Stimulated activated CD4-positive, alpha-beta T cell treated with anti-CD3 and anti-CD28 coated beads, Interleukin-2, amount 100 ng/mL, for 24 hours (primary cell): ENCODE measurements at places on chromosomes 16 and 17.

DNA sequence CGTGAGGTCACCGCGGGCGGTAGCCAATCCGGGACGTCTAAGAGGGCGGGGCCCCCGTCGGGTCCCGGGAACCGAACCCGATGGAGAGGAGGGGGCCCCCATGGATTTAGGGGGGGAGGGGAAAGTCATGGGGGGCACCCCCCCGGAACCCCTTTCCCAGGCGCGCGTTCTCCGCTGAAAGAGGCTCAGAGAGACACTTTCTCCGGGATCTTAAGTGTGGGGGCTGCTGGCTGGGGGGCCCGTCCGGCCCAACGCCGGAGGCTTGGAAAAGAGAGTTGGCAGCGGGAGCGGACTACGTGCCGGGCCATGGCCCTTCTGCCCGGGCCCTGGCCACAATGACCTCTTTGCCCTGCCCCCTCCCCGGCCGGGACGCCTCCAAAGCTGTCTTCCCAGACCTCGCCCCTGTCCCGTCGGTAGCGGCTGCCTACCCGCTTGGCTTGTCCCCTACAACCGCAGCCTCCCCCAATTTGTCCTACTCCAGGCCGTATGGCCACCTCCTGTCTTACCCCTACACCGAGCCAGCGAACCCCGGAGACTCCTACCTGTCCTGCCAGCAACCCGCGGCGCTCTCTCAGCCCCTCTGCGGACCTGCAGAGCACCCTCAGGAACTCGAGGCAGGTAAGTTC is at the start of gene DLX4:
Gene DLX4, plus strand, starts transcription at position 57 of the 626 bp plus-strand sequence. Its CDS starts 279 bp downstream, at position 336.
- peak; percentile 31 for DNase-seq

DNA sequence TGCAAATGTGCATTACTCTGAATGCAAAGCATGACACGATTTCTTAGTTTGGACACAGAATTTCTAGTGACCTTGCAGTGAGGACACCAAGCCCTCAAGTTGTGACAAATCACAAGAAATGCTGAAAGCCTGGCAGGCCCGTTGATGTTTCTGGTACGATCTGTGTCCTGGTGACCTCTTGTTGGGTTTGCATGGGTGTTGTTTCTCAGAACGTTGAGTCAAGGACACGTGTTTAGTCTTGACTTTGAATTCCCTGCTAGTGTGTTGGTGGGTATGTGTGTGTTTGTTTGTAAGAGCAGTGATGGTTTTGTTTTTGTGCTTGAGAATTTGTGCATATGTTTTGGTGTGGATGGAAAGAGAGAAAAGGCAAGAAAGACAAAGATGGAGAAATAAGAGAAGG is 37.8 kb upstream of the MAF start:
- no peak for DNase-seq

DNA sequence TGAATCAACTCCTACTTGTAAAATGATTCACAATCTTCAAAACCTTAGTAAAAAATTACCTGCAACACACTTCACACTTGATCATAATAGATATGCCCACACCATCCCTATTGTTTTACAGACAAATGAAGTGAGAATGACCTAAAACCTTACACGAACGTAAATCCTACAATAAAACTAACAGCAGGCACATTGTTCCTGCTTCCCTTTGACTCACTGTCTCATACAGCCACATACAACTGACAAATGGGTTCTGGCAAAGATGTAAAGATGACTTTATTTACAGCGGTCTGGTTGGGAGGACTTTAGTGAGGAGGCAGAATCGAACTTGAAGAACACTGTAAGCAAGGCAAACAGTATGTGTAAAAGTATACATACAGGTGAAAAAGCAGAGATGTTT is 188.7 kb downstream of the MYO1D start:
- no peak for DNase-seq

DNA sequence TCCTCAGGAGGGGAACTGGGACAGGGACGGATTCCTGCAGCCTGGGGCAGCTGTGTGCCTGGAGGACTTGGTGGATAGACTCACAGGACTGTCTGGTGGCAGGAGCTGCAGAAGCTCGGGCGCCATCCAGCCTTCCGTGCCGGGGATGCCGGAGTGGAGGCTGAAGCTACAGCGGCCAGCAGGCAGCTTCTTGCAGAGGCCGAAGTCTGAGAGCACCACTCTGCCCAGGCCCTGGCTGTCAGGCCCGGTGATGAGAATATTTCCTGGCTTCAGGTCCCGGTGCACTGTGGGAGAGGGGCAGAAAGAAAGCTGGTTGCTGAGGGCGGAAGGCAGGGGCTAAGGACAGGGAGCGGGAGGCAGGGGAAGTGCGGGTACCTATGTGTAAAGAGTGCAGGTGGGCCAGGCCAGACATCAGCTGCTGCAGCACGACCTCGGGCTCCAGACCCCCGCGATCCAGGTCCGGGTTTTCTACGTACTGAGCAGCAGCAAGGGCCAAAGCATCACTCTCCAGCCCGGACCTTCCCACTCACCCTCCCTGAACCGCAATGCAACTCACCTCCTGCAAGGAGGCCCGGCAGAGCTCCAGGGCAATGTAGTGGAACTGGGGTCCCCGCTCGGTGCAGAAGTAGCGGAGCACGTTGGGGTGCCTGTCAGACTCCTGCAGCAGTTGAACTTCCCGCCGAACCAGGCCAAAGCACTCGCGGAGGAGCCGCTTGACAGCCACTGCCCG is 16.1 kb downstream of the PLK1 start:
- no peak for DNase-seq

DNA sequence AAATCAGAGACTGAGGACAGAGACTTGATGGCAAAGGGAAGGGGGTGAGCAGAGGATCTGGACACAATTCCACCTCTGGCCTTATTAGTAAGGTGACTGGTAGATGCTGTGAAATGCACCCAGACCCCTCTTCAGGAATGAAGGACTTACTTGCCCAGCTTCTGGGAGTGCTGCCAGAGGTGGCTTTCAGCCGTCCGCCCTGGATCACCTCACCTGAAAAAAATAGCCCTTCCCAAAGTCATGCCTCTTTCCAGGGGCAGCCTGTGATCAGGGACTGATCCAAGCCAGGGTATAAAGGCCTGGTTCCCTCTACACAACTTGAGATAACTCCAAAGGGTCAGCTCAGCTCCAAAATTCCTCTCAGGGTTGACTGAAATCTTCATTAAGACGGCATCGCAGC is 20.4 kb upstream of the TMEM220 start:
- no peak for DNase-seq

GRCh38 chr16:13568803-13569202 is 351.2 kb upstream of the ERCC4 start:
- no peak for DNase-seq

DNA sequence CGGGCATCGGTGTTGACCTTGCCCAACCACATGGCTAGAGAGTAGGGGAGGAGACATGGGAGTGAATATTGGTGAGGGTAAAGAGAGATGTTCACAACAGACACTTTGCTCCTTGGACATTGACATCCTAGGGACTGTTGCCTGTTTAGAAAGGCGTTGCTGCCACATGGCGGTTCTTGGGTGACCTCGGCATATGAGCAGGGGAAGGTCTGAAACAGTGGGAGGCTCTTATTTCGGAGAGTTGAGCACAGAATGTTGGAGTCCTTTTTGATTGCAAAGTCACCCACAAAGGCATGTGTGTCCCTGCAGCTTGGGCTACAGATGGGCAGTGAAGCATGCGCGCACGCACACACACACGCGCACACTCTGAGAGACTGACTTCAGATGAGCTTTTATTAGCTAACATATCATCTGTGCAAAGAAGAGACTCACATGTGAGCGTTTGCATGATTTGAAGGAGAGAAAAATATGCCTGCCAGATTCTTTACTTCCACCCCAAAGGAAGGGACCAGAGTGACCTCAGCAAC is 104.4 kb downstream of the SHISA9 start:
- no peak for DNase-seq

GRCh38 chr17:36932694-36933511 is 4.4 kb upstream of the LHX1 start:
- DNase-seq: no peak

DNA sequence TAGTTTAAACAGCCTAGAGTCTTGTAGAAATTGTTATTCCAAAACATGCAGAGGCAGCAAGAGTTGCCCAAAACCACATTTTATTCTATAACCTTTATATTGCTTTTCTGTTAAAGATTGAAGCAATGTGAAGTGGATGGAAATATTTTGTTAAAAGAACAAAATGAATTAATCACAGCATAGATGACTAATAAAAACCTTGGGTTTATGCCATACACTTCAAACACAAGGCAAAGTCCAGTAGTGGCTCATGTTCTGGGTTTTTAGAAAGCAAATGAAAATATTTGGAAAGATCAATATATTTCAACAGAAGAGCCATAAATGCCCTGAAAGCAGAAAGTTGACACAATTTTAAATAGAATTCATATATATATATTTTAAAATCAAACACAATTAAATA is 36.7 kb upstream of the ULK2 start:
- no peak for DNase-seq

DNA sequence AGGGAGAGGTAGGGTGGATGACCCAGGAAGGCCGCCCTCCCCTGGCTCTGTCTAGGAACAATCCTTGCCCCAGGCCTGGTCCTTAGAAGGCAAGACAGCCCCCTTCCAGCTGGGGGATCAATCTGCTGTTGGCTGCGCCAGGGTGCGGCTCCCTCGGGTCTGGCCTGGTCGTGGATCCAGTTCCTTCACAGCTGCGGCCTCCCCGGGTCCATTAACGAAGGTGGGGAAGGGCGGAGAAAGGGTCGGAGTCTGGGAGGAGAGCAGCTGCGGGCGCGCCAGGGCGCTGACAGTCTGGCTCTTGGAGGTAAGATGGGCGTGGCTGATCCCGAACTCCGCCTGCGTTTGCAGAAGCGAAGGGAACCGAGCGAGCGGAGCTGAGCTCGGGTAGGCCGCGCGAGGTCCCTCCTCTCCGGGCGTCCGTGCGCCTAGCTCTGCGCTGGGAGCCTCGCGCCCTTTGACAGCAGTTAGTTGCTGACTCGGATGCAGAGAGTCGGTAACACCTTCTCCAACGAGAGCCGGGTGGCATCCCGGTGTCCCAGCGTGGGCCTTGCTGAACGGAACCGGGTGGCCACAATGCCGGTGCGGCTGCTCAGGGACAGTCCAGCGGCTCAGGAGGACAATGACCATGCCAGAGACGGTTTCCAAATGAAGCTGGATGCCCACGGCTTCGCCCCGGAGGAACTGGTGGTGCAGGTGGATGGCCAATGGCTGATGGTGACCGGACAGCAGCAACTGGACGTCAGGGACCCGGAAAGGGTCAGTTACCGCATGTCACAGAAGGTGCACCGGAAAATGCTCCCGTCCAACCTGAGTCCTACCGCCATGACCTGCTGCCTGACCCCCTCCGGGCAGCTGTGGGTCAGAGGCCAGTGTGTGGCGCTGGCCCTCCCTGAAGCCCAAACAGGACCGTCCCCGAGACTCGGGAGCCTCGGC is at the start of gene HSPB9:
Gene HSPB9, plus strand, starts transcription at position 434 of the 933 bp plus-strand sequence. Its CDS starts 47 bp downstream, at position 481.
- DNase-seq: no peak

DNA sequence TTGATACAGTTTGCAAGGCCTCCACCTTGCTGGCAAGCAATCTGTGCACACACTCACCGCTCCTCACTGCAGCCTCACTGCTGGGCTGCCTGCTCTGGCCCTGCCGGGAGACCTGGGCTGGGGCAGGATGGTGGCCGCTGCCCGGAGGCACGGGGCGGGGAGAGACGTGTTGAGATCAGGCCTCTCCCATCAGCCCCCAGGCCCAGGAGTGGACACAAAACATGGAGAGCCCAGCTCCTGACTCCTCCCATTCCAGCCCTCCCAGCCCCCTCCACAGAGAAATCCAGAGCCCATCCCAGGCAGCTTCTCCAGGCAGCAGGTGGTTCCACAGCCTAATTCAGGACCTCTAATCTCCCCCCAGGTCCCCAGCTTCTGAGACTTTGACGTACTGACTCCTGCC is 23.1 kb upstream of the RPL38 start:
- DNase-seq: no peak

- no peak for DNase-seq
Measured at GRCh38 chr17:72763981-72764380, 328.5 kb downstream of the SLC39A11 start.

DNA sequence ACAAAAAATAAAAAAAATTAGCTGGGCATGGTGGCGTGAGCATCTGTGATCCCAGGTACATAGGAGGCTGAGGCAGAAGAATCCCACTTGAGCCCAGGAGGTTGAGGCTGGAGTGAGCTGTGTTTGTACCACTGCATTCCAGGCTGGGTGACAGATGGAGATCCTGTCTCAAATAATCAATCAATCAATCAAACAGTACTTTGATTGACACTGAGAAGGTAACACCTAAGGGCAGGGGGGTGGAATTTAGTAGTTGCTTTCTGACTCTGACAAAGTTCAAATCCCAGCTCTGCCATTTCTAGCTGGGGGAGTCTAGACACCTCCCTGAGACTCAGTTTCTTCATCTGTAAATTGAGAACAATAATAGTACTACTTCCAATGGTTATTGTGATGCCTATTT is 12.0 kb downstream of the SSH2 start:
- DNase-seq: no peak

DNA sequence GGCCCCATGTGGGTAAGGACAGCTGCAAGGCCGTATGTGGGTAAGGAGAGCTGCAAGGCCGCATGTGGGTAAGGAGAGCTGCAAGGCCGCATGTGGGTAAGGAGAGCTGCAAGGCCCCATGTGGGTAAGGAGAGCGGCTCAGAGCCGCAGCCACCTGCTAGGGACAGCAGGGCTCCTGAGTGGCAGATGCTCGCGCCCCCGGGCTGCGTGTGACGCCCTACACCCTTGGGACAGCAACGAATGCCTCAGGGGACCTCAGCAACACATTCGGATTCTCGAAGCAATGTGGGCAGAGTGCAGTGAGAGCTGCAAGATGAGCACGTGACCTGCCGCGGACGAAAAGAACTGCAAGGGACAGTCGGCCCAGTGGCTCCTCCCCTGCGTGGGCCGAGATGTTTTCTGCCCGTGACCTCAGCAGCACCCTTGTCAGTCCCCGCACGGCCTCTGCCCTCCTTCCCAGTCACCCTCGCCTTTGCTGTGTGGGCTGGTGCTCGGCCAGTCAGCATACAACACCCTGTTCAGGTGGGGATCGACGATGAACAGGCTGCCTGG is 9.6 kb upstream of the SLC38A8 start:
- DNase-seq: no peak
